Activated naive CD8-positive, alpha-beta T cell treated with anti-CD3 and anti-CD28 coated beads for 36 hours (primary cell): ENCODE measurements at places on chromosomes 1 and 21.

DNA sequence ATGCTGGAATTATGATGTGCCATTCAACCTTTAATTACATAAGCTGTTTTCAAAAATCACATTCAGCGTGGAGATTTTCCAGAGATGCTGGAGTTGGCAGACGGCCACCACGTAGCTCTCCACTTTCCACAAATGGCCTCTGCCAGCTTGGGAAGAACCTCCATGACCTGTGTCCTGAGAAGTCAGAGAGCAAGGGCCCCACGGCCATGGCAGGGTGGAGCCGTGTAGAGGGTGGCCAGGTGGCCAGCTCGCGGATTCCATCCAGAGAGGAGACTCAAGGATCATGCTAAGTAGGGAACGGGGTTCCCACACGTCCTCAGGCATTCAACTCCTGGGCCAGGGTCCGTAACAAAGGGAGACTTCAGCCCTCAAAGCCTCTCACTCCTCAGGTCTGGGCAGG, 1.3 kb upstream of the GALE start:
- DNase-seq: no peak

GRCh38 chr1:10865518-10866320, 69.3 kb upstream of the CASZ1 start:
- DNase-seq: no peak

DNA sequence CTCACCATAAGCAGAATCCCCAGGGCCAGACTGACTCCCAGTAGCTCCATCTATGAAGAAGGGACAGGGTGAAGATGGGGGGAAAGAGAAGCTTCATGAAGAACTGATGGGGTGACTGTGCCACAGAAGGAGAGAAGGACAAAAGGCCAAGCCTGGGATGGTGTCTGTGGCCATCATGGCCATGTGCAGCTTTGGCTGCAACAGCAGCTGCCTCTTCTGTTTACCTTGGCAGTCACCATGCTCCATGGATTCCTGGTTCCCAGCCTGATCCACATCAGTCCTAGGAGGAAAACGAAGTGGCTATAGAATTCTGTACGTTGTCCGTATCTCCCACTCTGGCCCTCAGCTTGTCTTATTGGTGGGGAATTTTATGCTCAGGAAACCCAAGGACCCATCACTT, 12.0 kb downstream of the SEMA6C start:
- no peak for DNase-seq

DNA sequence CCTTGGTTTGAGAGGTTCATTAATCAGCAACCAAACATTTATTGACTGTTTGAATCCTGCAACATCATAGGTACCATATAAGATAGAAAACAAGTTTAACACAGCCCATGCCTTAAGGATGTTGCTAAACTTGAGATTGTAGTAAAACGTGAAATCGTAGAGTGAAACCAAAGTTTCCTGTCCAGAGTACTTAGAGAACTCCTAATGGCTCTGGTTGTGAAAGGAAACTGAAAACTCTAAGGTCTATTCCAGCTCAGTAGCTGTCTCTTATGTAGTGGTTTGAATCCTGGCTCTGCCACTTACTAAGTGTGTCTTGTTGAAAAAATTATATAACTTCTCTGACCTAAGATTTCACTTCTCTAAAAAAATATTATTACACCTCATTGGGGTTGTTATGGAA, 310.9 kb downstream of the NTNG1 start:
- DNase-seq: no peak

GRCh38 chr1:86875722-86876121, 38.2 kb downstream of the SELENOF start:
- no peak for DNase-seq

DNA sequence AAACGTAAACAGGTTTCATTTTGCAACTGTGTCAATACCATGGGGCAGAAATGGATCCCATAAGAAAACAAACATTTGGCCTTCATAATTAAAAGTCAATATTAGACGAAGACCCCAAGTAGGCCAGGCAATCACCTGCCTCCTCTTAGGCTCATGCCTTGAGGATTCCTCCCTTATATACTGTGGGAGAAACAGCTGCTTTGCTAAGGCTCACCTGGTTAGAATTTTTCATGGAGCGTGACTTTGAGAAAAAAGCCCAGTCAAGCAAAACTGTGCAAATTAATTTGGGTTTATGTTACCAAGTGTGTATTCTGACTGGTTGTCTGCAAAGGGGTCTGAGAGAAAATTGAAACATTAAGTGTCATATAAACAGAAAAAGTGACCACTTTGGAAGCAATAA, 605.3 kb upstream of the USP24 start:
- DNase-seq: no peak

GRCh38 chr1:168392958-168393549, 112.4 kb downstream of the TBX19 start:
- no peak for DNase-seq

GRCh38 chr1:61816191-61816590, 73.9 kb downstream of the PATJ start:
- DNase-seq: no peak

- peak; percentile 7 for DNase-seq
Observed at GRCh38 chr21:36321325-36322082, 1.5 kb downstream of the MORC3 start.

- no peak for DNase-seq
Observed at GRCh38 chr1:67748630-67749029, 63.6 kb downstream of the GADD45A start.

- DNase-seq: peak; percentile 53
Observed at GRCh38 chr1:43147625-43148327, 24.3 kb downstream of the EBNA1BP2 start.

GRCh38 chr21:44572959-44573583, 458 bp upstream of the KRTAP10-4 start:
- DNase-seq: no peak

- no peak for DNase-seq
Observed at GRCh38 chr1:54850737-54851136, 36.3 kb downstream of the DHCR24 start.

- no peak for DNase-seq
Observed at GRCh38 chr1:70264839-70265238, 43.7 kb downstream of the SRSF11 start.

- DNase-seq: peak; percentile 82
Observed at GRCh38 chr1:77779529-77780281, at the start of gene MIGA1. MIGA1 (plus strand) TSS chr1:77779649; CDS start chr1:77783253, 3,604 bp downstream.

GRCh38 chr1:207401578-207401977, 52.5 kb upstream of the CR2 start:
- DNase-seq: no peak

GRCh38 chr1:53075206-53075605, 13.2 kb downstream of the PODN start:
- DNase-seq: no peak
